ENCODE measurements at places on chromosomes 4 and X.

GRCh38 chrX:55240788-55241340, 20.7 kb downstream of the PAGE5 start:
- DNase-seq, result no peak

- DNase-seq, result no peak
Measured at GRCh38 chr4:74134500-74134852, 23.4 kb upstream of the MTHFD2L start.

DNA sequence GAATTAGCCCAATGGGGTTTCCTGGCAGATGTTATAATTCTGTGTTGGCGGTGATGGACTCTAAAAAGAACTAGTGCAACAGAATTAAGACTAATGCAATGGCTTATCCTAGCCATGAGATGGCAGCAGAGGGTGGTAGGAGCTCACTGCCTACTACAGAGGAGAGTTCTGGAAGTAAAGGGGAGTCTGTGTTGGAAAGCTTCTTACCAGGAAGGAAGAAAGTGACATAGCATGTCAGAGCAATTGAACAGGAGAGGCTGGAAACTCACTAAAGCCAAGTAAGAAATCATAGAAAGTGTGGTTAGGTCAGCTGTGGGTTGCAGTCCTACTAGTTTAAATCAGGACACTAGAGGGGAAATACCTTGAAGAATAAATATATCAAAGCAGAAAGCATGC, 6.3 kb upstream of the TRPC5OS start:
- no peak for DNase-seq

DNA sequence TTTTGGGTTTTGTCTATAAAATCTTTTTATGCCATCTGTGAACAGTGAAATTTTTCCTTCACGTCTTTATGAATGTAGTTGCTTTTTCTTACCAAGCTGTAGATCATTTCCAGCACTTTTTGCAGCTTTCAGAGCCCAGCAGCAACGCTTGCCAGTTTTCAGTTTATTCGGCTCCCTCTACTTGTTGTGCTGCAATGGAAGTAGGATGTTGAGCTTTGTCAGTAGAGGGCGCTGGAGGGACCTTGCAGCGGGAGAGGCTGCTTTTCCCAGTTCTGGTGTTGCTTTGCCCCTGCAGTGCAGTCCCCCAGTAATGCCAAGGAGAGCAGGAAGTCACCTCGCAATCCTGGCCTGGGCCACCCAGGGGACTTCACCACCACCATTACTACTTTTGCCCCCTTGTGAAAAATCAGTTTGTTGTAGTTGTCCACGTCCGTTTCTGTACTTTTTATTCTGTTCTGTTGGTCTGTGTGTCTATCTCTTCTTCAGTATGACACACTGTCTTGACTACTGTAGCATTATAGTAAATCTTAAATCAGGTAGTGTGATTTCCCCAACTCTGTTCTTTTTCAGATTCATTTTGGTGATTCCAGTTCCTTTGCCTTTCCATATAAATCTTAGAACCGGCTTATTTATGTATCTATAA, 21.8 kb downstream of the CMC4 start:
- DNase-seq, result no peak

DNA sequence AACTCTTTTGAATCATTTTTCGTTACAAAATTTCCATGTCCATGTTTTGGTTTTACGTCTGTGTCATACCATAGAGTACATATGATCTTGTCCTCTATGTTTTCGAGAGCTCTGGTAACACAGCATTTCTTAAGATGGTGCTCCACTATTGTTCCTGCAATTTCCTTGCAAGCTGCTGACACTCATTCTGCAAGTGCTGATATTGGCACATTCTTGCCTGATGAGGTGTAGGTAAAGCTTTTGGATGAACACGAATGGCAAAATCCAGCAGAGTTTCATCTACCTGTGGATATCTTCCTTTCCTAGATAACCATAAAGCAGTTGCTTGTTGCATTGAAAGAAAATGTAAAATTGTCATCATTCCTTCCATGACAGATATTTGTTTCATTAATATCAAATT, 41.3 kb downstream of the MAGEB17 start:
- no peak for DNase-seq

DNA sequence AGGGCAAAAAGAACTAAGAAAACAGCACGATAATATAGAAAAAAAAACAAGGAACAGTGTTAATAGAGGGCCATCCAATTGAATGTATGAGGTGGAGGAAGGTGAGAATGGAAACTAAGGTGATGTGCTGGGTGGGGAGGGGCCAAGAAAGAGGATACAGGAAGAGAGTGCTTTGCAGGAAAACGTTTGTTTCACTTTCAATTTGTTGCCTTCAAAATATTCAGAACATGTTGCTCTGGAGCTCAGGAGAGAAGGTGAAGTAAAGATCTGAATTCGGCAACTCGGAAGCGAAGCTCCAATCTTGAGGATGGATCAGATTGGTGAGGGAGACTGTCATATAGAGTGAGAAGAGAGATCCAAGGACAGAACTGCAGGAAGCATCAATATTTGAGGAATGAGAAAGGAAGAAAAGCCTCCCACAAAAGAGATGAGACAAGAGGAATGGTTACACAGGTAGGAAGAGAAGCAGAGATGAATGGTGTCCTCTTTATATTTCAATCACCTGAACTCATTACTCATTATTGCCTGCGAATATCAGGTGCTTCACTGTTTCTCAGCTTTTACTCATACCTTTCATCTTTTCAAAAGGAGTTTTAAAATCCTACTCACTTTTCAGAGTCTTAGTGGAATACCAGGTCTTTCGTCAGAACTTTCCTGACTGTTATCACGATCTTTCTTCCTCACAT, 14.7 kb upstream of the SEC24D start:
- no peak for DNase-seq

DNA sequence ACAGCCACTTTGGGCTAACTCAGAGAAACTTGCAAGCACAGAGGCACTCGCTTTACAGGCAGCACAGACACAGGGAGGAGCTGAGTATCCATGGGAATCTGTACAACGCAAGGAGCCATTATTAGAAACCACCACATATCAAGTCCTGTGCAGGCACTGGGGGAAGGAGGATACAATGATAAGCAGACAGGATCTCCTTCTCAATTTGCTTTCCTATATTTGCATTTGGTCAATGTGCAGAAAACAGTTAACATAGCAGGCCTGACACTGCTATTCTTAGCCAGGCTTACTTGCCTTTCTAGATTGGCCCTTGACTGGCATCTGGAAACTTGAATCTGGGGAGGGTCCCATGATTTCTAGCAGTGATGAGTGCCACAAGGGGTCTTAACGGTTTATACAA, 65.8 kb downstream of the TEC start:
- no peak for DNase-seq

- DNase-seq, result no peak
Measured at GRCh38 chr4:78682070-78682469, 94.1 kb upstream of the BMP2K start.

- DNase-seq, result no peak
Measured at GRCh38 chr4:124526331-124526730, 186.2 kb downstream of the ANKRD50 start.

GRCh38 chrX:74225111-74225510, 78.9 kb upstream of the ZCCHC13 start:
- DNase-seq, result no peak

DNA sequence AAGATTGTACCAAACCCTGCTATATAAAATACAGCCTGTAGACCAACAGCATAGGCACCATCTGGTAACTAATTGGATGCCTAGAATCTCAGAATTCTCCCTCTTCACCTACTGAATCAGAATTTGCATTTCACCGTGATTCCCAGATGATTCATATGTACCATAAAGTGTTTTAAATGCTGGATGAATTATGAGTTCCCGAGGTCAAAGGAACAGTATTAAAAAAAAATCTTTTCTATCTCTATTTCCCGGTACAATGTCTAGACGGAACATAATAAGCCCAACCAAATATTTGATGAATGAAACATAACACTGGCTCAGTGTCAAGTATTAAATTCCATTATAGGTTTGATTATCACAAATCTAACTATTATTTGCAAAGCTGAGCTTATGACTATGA, 280.0 kb downstream of the ANKRD50 start:
- DNase-seq, result no peak

DNA sequence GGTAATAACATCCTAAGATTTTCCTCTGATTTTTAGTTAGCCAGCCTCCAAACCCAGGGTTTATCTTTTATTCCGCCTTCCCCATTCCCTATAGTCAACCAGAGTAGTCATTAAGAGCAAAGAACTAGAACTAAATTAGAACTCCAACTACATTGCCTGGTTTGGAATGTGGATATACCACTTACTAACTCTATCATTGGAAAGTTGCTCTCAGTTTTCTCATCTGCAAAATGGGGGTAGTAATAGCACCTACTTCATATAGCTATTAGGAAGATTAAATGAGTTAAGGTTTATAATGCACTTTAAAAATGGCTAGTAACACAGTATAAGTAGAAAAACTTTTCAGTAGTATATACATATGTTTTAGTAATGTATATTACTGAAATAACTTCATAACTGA, 63.7 kb downstream of the ZAR1 start:
- DNase-seq, result no peak

DNA sequence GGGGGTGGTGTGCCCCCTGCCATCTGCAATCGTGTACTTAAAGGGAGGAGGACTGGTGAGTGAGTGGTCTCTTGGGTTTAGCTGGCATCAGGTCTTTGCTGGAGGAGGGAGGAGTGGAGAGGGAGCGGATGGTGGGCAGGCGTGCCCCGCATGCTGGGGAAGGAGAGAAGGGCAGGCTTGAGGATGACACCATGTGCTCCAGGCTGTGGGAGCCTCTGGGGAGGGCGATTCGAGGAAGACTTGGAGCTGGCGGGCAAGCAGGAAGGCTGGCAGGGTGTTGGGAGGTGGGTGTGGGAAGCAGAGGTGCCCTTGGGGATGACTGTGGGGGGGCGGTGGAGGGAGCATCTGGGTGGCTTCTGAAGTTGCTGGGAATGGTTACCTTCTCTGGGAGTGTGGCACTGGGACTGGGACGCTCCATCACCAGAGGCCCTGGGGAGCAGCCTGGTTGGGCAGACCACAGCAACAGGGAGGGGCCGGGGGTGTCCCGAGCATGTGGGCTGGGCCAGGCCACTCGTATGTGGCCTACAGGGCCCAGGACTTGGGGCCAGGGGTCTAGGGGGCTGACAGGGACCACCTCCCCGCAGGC, 30.8 kb upstream of the AFAP1 start:
- DNase-seq, result no peak

GRCh38 chr4:89486042-89486441, 178.4 kb upstream of the GPRIN3 start:
- no peak for DNase-seq

- DNase-seq, result no peak
Measured at GRCh38 chr4:72860766-72861165, 208.8 kb downstream of the COX18 start.

DNA sequence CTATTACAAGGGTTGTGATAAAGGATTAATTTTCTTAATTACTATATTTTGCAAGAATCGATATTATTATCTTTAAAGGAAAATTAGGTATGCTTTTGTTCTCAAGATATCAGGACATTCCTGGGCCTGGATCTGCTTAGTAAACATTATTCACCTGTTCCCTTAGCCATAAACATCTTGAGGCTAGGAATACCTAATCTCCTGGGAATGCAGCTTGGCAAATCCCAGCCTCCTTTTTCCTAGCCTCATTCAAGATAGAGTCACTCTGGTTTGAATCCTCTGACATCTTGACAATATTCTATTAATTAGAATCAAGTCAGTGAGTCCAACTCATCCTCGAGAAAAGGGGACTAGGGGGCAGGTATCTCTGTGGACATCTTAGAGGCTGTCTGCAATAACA, 327.1 kb downstream of the STIM2 start:
- no peak for DNase-seq

DNA sequence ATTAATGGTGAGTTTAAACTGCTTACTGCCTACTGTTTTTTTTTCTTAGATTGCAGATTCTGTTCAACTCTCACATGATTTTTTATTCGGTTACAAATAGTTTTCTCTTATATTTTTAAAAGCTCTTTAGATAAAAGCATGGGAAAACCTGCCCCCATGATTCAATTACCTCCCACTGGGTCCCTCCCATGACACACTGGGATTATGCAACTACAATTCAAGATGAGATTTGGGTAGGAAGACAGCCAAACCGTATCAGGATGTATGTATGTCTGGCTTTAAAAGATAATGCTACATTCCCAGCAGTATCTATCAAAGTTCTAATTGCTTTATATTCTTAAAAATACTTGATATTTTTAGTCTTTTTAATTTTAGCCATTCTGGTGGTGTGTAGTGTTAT, 131.5 kb downstream of the JADE1 start:
- DNase-seq, result no peak

DNA sequence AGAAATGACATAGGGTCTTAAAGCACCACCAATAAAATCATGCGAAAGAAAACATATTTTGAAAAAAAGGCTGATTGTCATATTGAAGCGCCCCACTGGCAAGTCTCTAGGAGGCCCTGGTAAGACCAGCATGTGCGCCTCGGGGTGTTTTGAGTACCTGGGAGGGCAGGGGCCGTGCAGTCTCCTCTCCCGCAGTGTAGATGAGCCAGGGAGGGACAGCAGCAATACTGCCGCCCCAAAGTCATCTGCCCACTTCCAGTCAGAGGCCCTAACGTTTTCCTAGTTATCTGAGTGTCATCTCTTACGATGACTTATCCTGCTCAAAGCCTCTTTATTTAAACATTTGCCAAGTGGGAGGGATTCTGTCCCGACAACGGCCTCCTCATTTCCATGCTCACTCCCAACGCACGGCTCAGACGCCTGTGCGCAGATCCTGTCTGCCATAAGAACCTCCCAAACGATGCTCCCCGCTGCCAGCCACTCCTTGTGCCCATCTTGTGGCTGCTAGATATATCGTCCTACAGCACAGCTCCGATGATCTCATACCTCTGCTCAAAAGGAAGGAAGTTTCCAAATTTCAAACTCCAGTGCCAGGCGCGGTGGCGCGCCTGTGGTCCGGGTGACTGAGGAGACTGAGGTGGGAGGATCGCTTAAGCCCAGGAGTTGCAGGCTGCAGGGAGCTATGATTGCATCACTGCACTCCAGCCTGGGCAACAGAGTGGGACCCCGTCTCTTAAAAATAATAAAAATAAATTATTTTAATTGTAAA, 17.2 kb upstream of the SCRG1 start:
- no peak for DNase-seq

GRCh38 chr4:110085131-110085530, 113.3 kb downstream of the ELOVL6 start:
- DNase-seq, result no peak

GRCh38 chr4:119774840-119775239, 146.2 kb upstream of the PDE5A start:
- no peak for DNase-seq

DNA sequence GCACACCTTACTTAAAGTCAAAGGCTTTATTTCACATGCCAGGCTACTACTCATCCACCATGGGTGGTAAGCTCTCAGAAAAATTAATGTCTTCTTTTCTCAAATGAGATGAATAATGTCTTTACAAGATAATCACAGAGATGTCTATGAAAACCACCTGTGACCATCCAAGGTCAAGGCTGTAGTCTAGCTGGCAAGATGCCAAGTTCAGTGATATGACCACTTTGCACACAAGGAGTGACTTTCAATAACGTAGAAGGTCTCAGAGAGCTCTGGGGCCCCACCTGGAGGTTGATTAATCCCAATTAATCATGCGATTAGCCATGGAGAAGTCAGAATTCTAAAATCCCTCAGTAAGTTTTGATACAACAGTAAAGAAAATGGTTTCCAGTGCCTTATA, 20.5 kb downstream of the ANOS1 start:
- DNase-seq, result no peak

GRCh38 chrX:335758-336155, 17.2 kb upstream of the GTPBP6 start:
- DNase-seq, result no peak

Measured in stimulated activated CD8-positive, alpha-beta memory T cell treated with anti-CD3 and anti-CD28 coated beads, Interleukin-7, amount 100 ng/mL, for 1 hour (primary cell).